ENCODE measurements at places on chromosomes 1 and 21.

DNA sequence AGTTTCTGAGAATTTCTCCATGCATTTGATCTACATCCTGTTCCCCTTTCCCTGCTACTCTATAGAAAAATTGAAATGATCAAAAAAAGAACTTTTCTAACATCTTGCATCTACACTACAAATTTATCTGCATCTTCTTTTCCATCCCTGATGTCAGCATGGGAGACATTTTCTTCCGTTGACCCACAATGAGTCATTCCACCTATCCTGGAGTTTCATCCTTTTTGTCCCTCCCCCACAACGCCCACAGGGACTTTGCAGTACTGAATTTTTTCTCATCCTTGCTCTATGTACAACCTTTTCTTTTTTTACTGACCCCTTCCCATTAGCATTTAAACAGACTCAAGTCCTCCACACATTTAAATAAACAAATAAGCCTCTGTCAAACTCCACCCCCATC is 112.2 kb upstream of the MROH9 start:
- DNase-seq = no peak

GRCh38 chr1:24915816-24916602 is 14.1 kb downstream of the RUNX3 start:
- DNase-seq = no peak

- DNase-seq = no peak
Observed at GRCh38 chr1:242842094-242842493, 317.6 kb upstream of the PLD5 start.

GRCh38 chr1:15406614-15407559 is 2.8 kb upstream of the EFHD2 start:
- no peak for DNase-seq

DNA sequence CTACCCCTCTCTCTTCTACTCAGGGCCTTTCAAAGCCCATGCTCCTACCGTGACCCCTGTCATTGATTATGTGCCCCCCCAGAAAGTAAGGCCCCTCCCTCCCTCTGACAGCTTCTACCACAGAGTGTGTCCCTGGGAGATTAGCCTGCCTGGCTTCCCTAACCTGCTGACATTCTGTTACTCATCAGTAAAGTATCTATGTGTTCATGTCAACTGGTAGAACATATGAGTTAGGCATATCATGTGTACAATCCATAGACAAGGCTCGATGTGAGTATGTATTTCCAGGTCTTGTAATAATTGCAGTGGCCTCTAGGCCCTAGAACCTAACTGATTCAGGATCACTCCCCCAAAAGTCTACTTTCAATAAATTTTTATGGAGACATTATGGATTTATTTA is 120.0 kb downstream of the GIPC2 start:
- DNase-seq = no peak

GRCh38 chr1:206864939-206865671 is at the start of gene IL20:
Gene IL20, plus strand, starts transcription at chr1:206865623. Its CDS starts 230 bp downstream, at chr1:206865853.
- DNase-seq = peak; percentile 12

DNA sequence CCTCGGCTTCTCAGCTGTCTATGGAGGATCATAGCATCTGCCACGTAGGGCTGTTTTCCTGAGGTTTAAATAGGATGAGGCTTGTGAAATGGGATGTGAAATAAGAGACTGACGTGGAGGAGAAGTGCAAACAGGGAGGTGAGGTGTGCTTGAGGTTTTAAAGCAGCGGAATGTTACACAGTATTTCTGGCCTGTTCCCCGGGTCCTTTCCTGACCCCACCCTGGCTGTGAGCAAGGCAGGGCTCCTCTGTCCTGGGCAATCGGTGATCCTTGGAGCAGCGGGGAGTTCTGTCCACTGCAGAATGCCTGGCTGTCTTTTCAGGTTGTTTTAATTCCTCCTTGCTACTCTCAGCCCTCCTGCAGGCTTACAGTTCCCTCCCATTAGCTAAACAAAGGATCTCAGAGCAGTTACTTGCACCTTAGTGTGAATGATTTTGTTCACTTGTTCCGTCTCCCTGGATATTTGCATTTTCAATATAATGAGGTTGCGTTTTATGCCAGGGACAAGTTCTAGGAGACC is 38.6 kb downstream of the LHX4 start:
- no peak for DNase-seq

DNA sequence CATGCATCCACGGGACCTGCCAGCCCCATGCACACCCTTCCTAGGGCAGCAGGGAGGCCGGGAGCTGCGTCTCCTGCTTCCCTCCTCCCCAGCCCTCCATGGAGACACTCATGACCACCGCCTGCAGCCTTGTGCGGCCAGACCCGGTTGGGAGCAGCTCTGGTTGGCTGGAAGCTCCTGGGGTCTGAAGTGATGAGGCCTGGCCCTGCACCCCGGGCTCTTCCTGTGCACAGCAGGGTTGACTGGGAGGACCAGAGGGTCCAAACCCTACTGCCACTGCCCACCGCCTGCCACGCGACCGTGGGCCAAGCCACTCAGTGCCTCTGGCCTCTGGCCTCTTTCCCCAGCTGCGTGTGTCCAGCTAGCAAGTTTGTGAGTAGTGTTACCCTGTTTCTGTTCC is 111.1 kb upstream of the COL6A1 start:
- no peak for DNase-seq

- DNase-seq = no peak
Observed at GRCh38 chr1:27596986-27597385, 7.0 kb downstream of the AHDC1 start.

DNA sequence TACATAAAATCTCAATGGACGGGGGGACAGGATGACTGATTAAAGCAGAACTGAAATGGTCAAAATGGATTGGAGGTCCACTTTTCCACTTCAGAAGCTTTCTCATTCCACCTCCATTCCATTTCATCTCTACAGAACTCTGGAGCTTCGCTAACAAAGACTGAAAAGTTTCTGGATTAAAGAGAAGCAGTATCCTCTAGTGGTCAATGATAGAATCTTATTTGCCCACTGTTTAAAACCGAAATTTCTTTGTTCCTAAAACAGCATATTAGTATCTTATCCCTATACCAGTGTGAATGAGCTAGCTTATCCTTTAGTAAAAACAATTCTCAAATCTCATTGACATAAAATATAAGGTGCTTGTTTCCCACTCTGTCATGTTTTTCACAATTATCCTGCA is 890.6 kb downstream of the KCNT2 start:
- no peak for DNase-seq

DNA sequence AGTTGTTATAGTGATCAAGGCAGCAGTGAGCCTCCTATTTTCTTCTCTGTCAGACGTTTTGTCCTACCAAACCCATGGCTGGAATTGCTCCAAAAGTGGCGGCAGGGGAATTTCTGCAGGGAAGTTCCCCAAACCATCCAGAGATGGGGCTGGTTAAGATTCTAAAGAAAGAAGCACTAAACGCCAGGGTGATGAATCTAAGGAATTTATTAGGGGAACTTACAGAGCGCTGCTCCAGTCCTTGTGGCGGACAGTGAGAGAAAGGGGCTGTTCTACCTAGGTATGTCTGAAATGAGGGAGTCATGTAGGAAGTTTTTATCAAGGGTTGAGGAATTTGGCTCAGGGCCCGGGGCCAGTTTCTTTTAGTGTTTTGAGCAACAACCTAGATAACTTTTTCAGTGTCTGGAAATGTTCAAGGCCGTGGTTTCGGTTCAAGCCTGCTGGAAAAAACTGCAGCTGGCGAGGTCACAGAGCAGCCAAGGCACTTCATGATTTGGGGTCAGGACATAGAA is 222.4 kb upstream of the B3GALT2 start:
- DNase-seq = no peak

GRCh38 chr21:45554477-45555175 is 12.4 kb upstream of the SLC19A1 start:
- DNase-seq = peak; percentile 80

- no peak for DNase-seq
Observed at GRCh38 chr1:163036671-163037070, 32.5 kb upstream of the RGS4 start.

GRCh38 chr21:42734323-42734971 is 81.0 kb downstream of the PDE9A start:
- no peak for DNase-seq

- no peak for DNase-seq
Observed at GRCh38 chr21:33057385-33057940, 12.5 kb upstream of the OLIG1 start.

DNA sequence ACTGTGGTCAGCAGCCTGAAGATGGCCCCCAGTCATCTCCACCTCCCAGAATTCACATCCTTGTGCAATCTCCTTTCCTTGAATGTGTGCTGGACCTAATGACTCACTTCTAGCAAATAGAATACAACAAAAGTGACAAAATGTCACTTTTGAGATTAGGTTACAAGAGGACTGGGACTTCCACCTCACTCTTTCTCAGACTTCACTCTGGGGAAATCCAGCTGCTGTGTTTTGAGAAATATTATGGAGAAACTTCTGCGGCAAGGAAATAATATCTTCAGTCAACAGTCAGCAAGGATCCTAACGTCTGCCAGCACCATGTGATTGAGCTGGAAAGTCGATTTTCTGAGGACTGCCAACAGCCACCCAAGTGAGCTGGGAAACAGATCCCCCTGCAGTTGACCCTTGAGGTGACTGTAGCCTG is 70.5 kb upstream of the GADD45A start:
- no peak for DNase-seq

GRCh38 chr1:180956028-180956640 is 43.4 kb downstream of the KIAA1614 start:
- no peak for DNase-seq

DNA sequence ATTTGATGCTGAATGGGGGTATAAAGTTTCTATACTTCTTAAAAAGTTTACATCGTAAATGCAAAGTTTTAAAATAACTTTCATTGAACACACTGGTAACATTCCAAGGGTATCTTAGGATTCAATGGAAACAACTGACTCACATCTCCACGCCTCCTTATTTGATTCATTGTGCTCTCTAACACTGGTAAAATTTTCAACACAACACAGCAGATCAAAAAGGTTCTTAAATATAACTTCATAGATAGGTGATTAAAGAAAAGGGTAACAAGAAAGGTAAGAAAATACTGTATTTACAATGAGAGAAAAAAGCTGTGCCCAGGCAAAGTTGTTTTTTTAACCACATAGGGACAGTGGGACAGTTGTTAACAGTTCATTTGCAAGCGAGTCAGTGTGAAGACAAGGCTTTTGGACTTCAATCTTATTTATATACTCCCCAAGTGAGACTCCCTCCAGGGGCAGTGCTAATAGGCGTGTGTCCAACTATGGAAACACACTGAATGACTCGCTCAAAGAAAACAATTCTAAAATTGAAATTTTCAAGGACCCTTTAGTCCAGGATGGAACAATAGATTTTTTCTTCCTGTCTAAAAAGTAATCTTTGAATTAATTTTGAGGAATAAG is 140.5 kb downstream of the TIAM1 start:
- DNase-seq = no peak

DNA sequence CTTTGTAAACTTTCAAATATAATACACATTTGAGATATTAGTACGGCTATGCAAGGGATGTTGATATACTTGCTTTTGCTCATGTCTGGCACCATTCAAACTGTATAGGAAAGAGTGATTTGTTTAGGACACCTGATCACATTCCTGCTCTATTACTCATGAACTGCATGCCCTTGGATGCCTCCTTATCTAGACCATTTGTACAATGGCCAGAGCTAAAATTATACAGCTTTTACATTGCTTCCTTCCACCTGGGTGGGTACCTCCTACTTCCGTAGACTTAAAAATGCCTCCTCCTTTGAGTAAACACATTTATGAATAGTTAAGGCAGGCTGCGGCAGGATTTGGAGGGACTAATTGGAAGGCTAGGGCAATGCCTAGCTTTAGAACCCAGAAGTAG is 85.4 kb upstream of the PBX1 start:
- no peak for DNase-seq

DNA sequence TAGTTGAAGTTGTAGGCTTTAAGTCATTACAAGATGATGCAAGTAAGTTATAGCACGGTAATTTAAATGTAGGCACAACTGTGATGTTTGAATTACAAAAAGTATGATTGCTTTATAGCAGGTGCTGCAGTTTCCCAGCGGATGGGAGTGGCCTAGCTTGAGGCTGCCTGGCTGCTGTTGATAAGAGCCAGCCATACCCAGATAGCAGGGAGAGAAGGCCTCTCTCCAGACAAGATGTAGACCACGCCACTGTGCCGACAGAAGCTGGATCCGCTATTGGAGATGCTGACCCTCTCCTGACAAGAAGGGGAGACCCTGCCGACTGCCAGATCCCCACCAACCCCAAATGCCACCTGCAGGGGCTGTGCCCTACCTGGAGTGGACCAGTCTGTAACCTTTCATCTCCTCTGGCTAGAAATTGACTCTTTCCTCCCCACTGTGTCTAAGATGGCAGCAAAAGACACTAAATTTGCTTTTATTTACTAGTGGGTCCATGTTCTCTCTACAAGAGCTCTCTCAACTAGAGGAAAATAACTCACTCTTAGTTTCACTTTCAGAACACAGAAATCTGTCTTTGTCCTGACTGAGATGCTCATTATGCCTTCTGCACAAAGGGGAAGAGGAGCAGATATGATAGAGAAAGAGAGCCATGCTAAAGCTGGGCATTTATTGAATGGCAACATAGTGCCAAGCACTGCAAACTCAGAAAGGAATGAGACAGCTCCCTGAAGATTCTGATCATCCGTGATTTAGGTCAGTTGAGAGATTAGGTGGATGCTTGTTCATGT is 127.9 kb downstream of the URB2 start:
- no peak for DNase-seq

DNA sequence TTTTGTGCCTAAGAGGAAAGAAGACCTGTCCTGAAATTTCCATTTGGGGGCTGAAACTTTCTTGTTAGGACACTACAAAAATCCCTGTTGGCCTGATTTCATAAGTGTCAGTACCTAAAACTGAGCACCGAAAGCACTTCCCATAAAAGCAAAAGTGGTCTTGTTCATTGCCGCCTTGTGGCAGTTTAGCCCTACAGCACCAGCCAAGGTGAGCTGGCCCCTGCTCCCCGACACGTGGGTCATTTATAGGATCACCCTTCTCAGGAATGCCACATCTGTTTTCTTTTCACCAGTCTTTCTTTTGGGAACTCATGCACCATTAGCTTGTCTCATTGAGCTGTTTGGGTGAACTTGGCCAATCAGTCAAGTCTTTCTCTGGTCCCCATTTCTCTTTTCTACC is 155.8 kb upstream of the KAZN start:
- DNase-seq = no peak

GRCh38 chr1:87957331-87957730 is 628.7 kb downstream of the LMO4 start:
- DNase-seq = no peak

DNA sequence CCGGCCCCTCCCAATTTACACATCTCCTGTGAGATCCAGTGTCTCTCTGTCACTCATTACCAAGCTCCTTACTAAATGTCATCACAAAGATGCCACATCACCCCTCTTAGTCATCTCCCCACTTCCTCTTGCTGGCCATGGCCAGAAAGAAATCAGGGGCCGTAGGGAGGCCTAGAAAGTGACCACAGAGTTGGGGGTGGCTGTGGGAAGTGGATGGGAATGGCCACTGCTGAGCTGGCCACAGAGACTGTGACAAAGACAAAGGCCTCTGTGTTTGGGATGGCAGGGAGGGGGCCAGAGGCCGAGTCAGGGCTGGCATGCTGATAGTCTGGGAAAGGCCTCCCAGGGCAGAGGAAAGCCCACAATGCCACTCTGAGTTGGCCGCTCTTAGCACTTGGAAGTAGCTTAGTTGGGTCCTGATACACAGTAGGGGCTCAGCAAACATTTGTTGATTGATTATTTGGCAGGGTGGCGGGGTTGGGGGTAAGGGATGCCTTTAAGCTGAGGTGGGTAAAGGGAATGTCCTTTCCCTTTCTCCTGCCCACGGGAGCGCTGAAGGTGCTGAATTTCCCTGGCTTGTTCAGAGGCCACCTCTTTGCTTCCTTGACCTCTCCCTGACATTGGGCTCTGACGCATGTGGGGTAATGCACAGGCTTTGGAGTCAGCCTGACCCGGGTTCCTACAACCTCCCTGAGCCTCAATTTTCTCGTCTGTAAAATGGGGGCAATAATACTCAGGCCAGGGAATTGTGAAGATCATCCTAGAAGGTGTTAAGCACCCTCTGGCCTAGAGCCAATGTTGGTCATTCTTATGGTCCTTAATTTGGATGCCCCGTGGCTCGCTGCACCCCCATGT is 13.2 kb downstream of the NAV1 start:
- no peak for DNase-seq
